ENCODE measurements at places on chromosomes 4 and X.

- no peak for DNase-seq
Observed at GRCh38 chr4:38930204-38930603, 62.6 kb downstream of the FAM114A1 start.

DNA sequence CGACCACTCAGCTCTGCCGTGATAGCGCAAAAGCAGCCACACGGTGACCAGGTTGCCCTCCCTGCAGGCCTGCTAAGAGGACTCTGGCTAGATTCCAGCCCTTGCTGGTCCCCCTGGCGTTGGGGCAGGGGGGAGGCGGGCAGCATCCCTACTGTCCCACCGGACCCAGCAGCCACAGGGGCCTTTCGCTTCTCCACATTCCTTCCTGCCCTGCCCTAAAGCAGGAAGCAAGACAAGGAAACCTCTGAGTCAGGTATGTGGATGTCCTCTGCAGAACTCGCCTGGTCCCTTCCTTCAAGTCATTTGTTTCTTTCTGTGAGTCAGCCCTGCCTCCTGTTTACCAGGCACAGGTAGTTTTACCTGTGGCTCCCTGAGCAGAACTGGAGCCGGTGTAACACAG, 60.2 kb upstream of the CLDN34 start:
- no peak for DNase-seq

DNA sequence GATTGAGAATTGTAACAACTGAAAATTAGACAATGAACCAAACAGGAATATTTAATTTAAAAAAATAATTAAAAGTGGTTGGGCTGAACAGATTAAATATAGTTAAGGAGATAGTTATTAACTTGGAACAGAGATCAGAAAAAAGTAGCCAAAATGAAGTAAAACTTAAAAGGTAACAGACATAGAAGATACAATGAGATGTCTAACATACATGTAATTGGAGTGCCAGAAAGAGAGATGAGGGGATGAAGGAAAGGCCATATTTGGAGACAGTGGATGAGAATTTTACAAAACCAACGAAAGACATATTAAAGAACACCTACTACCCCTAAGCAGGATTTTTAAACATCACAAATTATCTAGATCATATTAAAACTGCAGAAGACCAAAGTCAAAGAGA, 8.0 kb downstream of the TBC1D9 start:
- no peak for DNase-seq

DNA sequence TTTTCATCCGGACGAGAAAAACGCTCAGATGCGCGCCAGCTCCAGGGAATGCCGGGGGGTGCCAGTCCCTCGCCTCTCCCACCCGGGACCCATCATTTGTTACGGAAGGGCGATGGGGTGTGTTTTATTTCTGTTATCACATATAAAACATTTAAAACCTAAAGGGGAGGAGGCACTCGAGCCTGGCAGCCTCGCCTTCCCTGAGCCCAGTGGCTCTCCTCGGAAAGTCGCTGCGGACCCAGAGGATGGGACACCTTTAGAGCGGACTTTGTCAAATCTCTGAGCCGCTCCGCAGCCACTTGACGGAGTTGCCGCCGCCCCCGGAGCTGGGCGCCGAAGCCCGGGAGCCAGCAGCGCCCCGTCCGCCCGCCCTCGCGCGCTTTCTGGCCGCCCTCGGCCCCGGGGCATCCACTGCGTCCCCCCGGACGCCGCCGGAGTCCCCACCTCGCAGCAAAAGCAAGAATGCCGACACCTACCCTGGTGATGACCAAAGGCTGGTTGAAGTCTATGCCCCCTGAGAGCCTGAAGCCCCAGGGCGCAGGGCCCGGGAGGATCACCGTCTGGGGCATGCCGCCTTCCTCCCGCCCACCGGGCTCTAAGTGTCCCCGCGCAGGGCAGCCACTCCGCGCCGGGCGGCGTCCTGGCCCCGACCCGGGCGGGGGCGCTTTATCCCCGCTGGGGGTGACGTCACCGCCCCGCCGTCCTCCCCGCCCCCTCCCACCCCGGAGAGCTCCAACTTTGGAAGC, at the start of gene PDLIM3:
Gene PDLIM3 (minus strand): TSS at position 642 of the 746 bp plus-strand sequence. CDS start 73 bp downstream, at position 569.
- DNase-seq: no peak

DNA sequence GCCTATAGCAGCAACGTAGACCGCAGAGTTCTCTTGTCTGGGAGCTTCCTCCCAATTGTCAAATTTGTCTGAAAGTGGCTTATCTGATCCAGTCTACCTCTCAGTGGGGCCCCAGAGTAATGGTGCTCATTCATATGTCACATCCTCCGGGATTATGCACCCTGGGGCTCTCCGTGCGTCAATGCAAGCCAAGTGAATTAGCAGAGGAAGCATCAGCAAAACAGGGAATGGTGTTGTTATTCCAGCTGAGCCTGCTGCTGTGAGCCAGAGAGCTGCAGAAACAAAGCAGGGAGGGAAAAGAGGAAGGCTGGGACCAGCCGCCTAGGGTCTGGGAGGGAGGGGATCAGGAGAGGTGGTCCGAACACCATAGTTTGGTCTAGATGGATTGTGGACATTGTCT, 95.2 kb downstream of the CLNK start:
- DNase-seq: no peak

DNA sequence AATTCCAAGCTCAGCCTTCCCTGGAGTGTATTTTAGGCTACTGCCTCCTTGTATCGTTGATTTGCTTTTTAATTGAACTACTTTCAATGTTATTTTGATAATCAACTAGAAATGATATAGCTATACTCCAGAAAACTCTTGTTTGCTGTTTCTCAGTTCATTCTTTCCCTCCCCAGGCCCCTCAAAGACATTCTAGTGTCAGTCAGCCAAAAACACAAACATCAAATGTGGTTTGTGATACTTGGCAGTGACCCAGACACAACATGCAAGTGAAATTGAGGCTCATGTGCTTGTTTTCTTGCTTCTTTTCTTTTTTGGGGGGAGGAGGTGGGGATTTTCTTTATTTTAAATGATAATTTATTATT, 7.6 kb downstream of the FAT4 start:
- peak; percentile 60 for DNase-seq

DNA sequence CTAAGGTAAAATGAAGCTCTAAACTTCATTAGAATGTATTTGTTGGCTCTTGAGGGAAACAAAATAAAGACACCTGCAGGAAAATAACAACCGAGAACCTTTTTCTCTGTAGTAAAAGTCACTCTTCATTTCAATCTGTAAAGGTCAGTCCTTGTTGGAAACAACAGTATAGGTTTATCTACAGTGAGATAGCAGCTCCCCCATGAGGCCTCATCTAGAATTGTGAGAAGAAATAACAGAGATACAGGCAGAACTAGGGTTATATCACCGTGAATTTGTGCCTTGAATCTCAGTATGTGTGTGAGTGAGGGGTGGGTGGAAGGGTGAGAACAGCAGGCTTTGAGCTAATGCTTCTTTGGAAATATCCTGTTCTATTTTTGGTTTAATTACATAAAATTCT, 107.8 kb upstream of the FMR1 start:
- peak; percentile 11 for DNase-seq

- no peak for DNase-seq
Observed at GRCh38 chr4:24570172-24570571, 14.2 kb downstream of the DHX15 start.

- no peak for DNase-seq
Observed at GRCh38 chr4:78237360-78237759, 180.2 kb downstream of the FRAS1 start.

DNA sequence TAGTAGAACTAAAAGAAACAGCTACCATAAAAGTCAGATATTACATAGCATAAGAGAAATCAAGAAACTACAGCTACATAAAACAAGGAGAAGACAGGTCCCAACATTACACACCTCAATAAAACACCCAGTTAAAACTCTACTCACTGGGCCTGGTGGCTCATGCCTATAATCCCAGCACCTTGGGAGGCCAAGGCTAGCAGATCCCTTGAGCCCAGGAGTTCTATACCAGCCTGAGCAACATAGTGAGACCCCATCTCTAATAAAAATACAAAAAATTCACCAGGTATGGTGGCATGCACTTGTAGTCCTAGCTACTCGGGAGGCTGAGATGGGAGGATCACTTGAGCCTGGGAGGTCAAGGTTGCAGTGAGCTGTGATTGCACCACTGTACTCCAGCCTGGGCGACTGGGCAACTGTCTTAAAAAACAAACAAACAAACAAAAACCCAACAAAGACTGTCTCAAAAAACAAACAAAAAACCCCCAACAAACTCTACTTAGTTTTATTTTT, 15.2 kb upstream of the TXLNG start:
- no peak for DNase-seq

DNA sequence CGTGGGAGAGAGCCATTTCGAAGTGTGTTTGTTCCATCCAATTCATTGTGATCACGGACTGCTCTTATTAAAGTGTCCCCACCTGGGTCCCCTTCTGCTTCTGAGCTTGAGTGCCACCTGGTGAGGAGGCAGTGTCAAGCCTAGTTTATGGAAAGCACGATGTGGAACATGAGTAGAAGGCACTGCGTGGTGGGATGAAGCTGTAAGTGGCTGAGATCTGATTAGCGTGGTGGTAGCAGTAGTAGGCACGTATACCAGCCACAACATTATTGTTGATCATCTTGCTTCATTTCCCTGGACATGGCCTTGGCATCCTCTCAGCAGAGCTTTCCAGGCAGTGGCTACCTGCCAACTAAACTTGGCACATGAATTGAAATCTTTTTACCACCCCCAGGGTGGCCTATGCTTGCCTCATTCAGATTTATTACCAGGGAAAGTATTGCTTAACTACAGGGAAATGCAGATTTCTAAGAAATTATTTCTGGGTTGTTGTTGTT, 46.4 kb downstream of the GPAT3 start:
- peak; percentile 24 for DNase-seq

GRCh38 chr4:179797738-179798137, 2355.5 kb upstream of the AGA start:
- no peak for DNase-seq

- peak; percentile 34 for DNase-seq
Observed at GRCh38 chr4:56129431-56129861, 180.7 kb downstream of the CEP135 start.

DNA sequence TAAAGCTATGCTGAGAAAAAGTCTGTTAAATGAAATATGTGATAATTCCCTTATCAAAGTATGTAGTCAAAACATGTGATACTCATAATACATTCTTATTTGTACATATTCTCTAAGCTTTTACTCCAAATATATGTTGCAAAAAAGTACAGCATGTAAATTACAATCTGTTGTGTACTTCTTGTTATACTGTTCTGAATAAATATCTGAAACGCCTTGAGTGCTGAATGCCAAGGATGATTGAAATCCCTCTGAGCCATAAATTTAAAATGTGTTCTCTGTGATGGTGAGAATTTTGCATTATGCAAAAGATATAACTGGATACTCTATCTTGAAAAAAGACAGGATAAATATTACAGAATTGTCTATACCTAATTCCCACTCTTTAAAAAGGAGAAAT, 1128.0 kb downstream of the STPG2 start:
- DNase-seq: no peak

- DNase-seq: no peak
Observed at GRCh38 chrX:14420841-14421240, 108.5 kb upstream of the GLRA2 start.

- DNase-seq: no peak
Observed at GRCh38 chr4:158807691-158808090, 38.9 kb downstream of the FNIP2 start.

Measured in RPMI8226 (cell line).